ENCODE measurements at places on chromosomes 13 and 19.

- no peak for DNase-seq
Observed at GRCh38 chr19:23101241-23101640, 15.6 kb upstream of the ZNF730 start.

GRCh38 chr19:3809881-3810707 lies 23.9 kb upstream of the MATK start:
- no peak for DNase-seq

GRCh38 chr19:58033741-58034476 lies at the start of gene ZSCAN1:
Gene ZSCAN1, plus strand, starts transcription at chr19:58034025. Its CDS starts 3,812 bp downstream, at chr19:58037837.
- no peak for DNase-seq

GRCh38 chr13:28707629-28708427 lies 10.9 kb downstream of the SLC46A3 start:
- DNase-seq: no peak

DNA sequence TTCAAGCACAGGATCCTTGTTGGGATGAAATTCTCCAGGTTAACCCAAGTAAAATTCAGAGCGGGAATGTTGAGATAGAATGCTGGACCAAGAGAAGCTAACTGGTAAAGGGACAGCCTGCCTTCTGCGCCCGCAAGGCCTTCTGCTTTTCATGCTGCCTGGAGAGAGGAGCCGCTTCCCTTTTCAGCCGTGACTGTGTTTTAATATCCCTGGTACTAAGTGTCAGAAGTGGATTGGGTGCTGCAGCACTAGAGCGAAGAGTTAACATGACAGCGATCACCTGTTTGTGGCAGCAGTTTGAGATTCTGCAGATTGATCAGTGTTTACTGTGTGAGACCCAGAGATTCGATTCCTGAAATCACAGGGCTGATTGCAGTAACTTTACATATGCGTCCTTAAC lies 197.4 kb upstream of the ZNF536 start:
- no peak for DNase-seq

DNA sequence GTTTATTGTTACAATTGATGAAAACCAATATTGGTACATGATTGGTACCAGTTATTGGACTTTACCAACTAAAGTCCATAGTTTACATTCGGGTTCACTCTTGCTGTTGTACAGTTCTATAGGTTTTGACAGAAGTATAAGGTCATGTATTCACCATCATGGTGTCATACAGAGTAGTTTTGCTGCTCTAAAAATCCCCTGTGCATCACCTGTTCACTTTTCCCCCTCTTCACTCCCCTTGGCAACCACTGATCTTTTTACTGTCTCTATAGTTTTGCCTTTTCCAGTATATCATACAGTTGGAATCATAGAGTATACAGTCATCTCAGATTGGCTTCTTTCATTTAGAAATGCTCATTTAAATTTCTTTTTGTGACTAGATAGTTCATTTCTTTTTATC lies 51.2 kb upstream of the MED4 start:
- no peak for DNase-seq

DNA sequence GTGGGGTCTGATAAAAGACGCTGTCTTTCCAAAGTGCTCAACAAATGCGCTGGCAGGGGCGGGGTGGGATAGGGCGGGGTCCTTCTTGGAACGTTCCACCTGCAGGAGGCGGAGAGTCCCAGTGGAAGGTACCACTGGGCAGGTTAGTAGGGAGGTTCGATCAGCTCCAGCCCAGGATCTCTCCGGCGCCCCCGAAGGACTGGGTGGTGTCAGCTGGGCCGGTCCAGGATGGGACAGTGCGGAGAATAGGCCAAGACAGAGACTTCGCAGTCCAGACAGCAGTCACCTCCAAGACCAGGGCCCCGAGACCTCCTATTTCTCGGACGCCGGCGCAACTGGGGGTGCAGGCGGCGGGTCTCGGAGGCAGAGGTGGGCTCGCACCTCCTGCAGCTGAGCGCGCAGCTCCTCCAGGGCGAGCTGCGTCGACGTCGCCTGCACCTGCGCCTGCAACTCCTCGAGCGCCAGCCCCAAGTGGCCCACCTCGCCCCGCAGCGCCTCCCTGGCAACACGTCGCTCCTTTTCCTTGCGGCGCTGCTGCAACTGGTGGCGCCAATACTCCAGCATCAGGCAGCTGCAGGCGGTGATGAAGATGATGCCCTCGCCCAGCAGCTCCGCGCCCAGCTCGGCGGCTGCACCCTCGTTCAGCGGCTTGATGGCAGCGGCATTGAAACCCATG lies 21.6 kb downstream of the VASP start:
- no peak for DNase-seq

DNA sequence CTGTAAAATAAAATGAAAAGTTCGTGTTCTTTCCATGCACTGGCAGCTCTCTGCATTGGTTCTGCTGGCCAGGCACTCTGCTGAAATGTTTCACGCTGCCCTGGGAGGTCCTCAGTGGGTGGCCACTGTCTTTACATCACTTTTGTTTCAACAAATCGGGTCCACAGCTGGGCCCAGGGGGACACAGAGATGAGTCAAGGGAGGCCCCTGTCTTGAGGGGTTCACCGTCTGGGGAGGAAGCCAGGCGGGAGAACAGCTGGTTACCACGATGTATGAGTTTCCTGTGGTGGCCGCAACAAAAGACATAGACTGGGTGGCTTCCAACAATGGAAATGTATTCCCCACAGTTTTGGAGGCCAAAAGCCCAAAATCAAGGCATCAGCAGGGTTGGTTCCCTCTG lies 5.1 kb upstream of the KLF2 start:
- no peak for DNase-seq

Data from stimulated activated CD4-positive, alpha-beta T cell treated with anti-CD3 and anti-CD28 coated beads, Interleukin-12 subunit alpha, Interleukin-12 subunit beta, amount 100 ng/mL, for 48 hours (primary cell).